ENCODE measurements at places on chromosomes 6 and 20. TPM values are rescaled to one million over a fixed set of nuclear protein-coding genes. Genes with fewer than 3 reads are reported as not detected.

GRCh38 chr6:157056275-157056674 lies 267.0 kb downstream of the TMEM242 start:
- no peak for DNase-seq

- DNase-seq: no peak
Measured at GRCh38 chr20:2757969-2758368, 42.5 kb downstream of the CPXM1 start.

GRCh38 chr20:17761604-17762003 lies 61.8 kb downstream of the BANF2 start:
- no peak for DNase-seq

GRCh38 chr6:156912431-156912830 lies 135.3 kb downstream of the ARID1B start:
- no peak for DNase-seq

DNA sequence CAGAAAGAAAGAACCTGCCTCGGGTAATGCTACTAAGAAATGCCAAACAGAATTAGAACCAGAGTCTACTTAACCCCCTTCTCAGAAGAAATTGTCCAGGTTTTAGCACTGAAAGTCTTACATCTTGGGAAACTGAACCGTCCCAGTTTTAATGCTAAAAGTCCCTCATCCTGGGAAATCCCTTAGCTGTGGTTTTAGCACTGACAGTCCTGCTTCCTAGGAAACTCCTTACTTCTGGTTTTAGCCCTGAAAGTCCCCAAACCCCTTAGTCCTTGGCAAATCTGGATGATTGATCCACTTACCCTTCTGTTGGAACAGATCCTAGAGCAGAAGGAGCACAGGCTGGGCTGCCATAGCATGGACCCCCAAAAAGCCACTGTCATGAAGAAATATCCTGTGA lies 4.8 kb upstream of the TMEM14A start:
- DNase-seq: no peak

- DNase-seq: no peak
Measured at GRCh38 chr6:101259505-101259904, 134.0 kb upstream of the GRIK2 start.

- no peak for DNase-seq
Measured at GRCh38 chr6:1587977-1588376, 21.7 kb upstream of the FOXC1 start.

DNA sequence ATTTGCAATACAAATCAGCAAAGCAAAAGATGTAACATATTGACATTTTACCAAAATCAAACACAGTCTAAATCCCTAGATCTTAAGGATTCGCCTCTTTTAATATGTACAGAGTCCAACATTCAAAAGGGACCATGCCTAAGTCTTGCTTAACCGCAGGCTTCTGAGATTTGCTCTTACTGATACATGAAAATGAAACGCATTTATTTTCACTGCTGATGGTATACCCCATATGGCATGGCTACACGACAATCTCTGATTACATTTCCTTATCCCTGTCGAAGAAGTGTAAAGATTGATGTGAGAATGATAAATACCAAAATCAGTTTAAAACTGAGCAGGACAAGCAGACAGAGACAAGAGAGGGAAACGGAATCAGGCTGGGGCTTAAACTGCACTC lies 75.4 kb downstream of the KIF16B start:
- no peak for DNase-seq

GRCh38 chr20:36155629-36155971 lies 1.1 kb downstream of the EPB41L1 start:
- DNase-seq: no peak

- no peak for DNase-seq
Measured at GRCh38 chr6:143863771-143864170, 503 bp upstream of the ZC2HC1B start.

GRCh38 chr6:161369339-161369738 lies 95.5 kb upstream of the AGPAT4 start:
- no peak for DNase-seq

GRCh38 chr6:63883597-63883996 lies 248.0 kb downstream of the PHF3 start:
- DNase-seq: no peak

GRCh38 chr20:58552366-58552934 lies 37.3 kb upstream of the APCDD1L start:
- DNase-seq: peak; percentile 12

DNA sequence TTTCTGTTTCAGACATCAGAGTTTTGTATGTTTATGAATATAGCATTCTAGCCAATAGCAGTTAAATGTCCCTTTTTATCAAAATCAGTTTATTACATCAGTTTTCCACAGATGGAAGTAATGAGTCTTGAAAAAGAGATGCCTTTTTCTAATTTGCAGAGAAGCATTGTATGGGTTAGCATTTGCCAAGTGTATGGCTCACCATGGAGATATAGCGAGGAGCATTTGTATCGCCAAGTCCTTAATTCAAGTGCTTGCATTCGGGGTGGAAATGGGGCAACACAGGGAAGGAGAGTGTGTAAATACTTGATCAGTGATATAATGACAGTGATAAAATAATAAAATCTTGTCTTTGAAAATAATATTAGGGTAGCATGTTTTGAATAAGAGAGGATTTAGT lies 42.9 kb downstream of the TXLNB start:
- DNase-seq: no peak

- DNase-seq: no peak
Measured at GRCh38 chr20:16562259-16562658, 11.0 kb downstream of the KIF16B start.

DNA sequence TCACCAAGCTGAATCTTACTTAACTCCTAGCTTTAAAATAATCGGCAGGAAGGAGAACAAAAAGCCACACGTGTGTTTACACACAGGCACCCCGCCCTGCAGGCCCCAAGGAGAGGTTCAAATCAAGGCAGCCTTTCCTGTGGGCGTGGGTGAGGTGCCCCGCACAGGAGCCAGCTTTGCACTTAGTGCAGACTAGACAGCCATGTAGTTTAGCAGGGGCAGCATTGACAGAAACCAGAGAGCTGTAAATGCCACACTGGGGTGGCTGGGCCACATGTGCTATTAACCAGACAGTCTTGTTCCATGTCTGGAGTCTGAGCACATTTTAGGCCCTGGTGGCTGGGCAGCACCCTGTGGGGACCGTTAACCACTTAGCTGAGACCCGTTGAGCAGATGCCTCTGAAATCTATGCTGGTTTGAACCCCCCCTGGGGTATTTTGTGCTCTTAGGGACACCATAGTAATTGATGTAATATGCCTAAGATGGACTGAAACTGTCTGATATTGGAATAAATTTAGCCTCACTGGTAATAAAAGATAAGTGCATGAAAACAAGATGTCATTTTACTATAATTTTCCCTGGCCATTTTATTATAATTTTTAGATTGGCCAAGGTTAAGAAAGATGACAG lies 106.4 kb upstream of the KCNG1 start:
- no peak for DNase-seq

- DNase-seq: no peak
Measured at GRCh38 chr20:30921286-30922071, 336.0 kb upstream of the DEFB115 start.

DNA sequence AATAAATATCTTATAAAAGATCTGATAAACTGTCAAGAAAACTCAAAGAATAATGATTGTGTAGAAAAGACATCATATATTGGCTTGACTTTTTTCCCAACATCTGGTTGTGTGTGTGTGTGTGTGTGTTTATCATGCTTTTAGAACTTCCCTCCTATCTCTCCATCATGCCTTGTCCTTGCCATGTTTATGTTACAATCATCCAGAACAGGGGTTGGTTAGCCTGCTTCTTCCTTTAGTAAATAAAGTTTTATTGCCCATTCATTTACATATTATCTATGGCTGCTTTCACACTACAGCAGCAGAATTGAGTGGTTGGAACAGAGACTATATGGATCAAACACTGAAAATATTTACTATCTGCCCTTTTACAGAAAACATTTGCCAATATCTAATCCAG lies 52.8 kb upstream of the RIPOR2 start:
- DNase-seq: no peak

GRCh38 chr6:84625506-84625905 lies 138.9 kb downstream of the TBX18 start:
- DNase-seq: no peak

DNA sequence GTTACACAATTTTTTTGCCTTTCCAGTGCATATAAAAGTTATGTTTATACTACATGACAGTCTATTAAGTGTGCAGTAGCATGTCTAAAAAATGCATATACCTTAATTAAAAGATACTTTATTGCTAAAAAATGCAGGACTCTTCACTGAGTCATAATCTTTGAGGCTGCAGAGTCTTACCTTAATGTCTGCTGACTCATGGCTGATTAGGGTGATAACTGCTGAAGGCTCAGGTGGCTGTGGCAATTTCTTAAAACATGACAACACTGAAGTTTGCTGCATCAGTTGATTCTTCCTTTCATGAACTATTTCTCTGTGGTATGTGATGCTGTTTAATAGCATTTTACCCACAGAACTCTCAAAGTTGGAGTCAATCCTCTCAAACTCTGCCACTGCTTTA lies 19.1 kb downstream of the ZSCAN23 start:
- no peak for DNase-seq

GRCh38 chr6:147666255-147666654 lies 157.8 kb downstream of the SAMD5 start:
- DNase-seq: no peak

DNA sequence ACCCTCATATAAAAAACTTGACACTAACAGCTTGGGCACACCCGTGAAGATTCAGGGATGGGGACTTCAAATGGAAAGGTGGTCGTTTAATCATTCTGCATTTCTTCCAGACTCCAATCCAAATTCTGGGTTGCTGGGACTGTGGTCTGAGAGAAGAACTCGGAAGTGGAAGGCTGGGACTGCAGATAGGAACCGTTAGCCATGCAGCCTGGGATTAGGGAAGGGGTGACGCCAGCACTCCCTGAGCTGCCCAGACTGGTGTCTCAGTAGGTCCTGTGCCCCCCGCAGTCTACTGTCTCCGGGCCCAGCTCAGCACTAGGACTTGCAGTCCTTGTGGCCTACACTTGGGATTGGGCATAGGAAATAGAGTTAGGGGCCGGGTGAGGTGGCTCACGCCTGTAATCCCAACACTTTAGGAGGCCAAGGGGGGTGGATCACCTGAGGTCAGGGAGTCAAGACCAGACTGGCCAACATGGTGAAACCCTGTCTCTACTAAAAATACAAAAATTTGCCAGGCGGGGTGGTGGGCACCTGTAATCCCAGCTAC lies 511 bp upstream of the CLIC1 start:
- DNase-seq: no peak

Gene HLA-DPB1
- 80.3 TPM for total RNA-seq

Gene TMEM217
- total RNA-seq: 1.0 TPM

Gene AHI1
- total RNA-seq: 23.5 TPM

Gene TPX2
- 0.73 TPM for total RNA-seq

Gene HSF2
- total RNA-seq: 19.4 TPM

Gene SLC17A9
- total RNA-seq: 4.9 TPM

Gene ZBTB9
- 1.9 TPM for total RNA-seq

Gene CYB5R4
- 7.8 TPM for total RNA-seq

Gene TTK
- total RNA-seq: 1.9 TPM

Gene CST4
- total RNA-seq: not detected

Gene SLC2A4RG
- 58.9 TPM for total RNA-seq

Gene CALHM4
- total RNA-seq: not detected

Measured in breast epithelium (tissue), 4 donors.